A673 (cell line): ENCODE measurements at places on chromosomes 7 and 10. TPM values are rescaled to one million over a fixed set of nuclear protein-coding genes. Genes with fewer than 3 reads are reported as not detected.

- H3K27ac ChIP-seq, result no peak overlapping the region
- DNase-seq, result no peak
- no peaks in the 10 kb centered on the region for H3K4me1 ChIP-seq
- H3K36me3 ChIP-seq, result no peaks in the 10 kb centered on the region
- no peak overlapping the region for H3K4me3 ChIP-seq
These were observed 35.8 kb downstream of the VSTM4 start for GRCh38 chr10:49079499-49079898.

Gene CRYGN
- 0.13 TPM in 2 replicates for total RNA-seq

GRCh38 chr10:93068411-93069244 is 5.1 kb upstream of the CYP26A1 start:
- H3K27me3 ChIP-seq, result peaks cover 90% of the 10 kb centered on the region
- peak; percentile 66 for DNase-seq
- H3K36me3 ChIP-seq, result no peaks in the 10 kb centered on the region
- peak overlapping the region; percentile 35 for H3K4me3 ChIP-seq
- no peak overlapping the region for H3K27ac ChIP-seq
- H3K4me1 ChIP-seq, result peaks cover 11% of the 10 kb centered on the region

Gene FXYD4
- total RNA-seq, result not detected in 2 replicates

Gene SPDYE3
- not detected in 2 replicates for total RNA-seq

GRCh38 chr7:79979437-79979836 is 155.2 kb upstream of the GNAI1 start:
- H3K27me3 ChIP-seq, result no peaks in the 10 kb centered on the region
- H3K27ac ChIP-seq, result no peak overlapping the region
- no peak overlapping the region for H3K4me3 ChIP-seq
- no peak for DNase-seq
- no peaks in the 10 kb centered on the region for H3K4me1 ChIP-seq

Gene SLC39A12
- not detected in 2 replicates for total RNA-seq

DNA sequence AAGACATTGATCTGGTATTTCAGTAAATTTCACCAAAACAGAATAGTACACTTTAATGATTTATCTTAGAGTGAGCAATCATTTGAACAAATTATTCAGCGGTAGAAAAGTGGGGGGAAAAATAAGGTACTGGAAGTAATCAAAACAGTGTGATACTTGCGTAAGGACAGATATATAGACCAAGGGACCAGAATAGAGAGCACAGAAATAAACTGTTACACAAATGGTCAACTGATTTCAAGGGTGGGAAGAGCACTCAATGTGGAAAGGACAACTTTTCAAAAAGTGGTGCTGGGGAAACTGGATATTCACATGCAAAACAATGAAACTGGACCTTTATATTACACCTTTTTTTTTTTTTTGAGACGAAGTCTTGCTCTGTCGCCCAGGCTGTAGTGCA is 119.9 kb downstream of the NRBF2 start:
- H3K4me1 ChIP-seq, result peaks cover 43% of the 10 kb centered on the region
- H3K27ac ChIP-seq, result peak overlapping the region; percentile 39
- no peaks in the 10 kb centered on the region for H3K27me3 ChIP-seq
- H3K36me3 ChIP-seq, result no peaks in the 10 kb centered on the region

DNA sequence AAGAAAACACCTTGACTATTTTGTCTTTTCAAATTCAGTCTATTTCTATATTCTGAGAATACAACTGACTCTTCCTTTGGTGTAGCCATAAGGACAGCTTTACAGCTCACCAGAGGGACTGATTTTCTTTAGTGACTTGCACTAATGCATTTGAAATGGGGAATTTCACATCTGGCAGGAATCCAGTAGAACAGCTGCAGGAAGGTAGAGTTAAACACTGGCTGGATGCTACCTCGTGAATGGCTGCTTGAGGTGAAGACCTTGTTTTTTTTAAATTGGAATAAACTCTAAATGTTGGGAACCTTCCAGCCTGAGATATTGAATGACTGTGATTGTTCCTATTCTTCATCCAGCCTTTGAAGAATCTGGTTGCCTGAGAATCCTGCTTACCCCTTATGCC is 139.5 kb upstream of the STK17A start:
- no peak overlapping the region for H3K4me3 ChIP-seq
- H3K36me3 ChIP-seq, result no peaks in the 10 kb centered on the region
- H3K27ac ChIP-seq, result no peak overlapping the region
- no peaks in the 10 kb centered on the region for H3K27me3 ChIP-seq

Gene CFAP43
- 0.13 and 0.35 TPM in 2 replicates for total RNA-seq

DNA sequence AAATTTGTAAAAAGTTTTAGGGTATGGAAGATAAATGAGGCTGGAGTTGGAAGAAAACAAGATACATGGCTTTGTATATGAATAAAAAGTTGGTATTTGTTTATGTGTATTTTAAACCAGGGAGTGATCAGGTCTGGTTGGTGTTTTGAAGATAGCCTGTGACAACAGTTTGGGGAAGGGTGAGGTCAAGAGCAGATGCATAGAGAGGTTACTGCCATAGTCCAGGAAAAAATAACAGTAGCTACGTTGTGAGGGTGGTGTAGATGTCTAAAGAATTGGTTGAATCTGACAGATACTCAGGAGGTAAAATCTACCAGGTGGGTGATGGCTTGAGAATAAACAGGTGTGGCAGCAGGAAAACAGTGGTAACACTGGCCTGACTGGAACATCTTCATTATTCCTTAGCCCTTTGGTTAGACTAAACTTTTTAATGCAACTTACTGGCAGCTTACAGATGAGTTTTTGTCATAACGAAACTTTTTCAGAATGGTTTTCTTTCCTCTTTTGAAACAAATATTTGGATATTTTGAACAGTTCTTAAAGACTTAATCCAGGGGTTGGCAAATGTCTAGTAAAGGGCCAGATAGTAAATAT is 25.5 kb downstream of the ZNRF2 start:
- H3K27me3 ChIP-seq, result no peaks in the 10 kb centered on the region
- peaks cover 20% of the 10 kb centered on the region for H3K4me1 ChIP-seq
- DNase-seq, result no peak

Gene IKZF1
- total RNA-seq, result 3.7 and 4.2 TPM in 2 replicates

- DNase-seq, result peak; percentile 54
- H3K27ac ChIP-seq, result peak overlapping the region; percentile 84
- no peaks in the 10 kb centered on the region for H3K36me3 ChIP-seq
- H3K4me1 ChIP-seq, result peaks cover 3% of the 10 kb centered on the region
- H3K27me3 ChIP-seq, result no peaks in the 10 kb centered on the region
- H3K4me3 ChIP-seq, result peak overlapping the region; percentile 82
These were observed 734 bp downstream of the PTPN12 start for GRCh38 chr7:77537778-77538280.

- peaks cover 70% of the 10 kb centered on the region for H3K4me1 ChIP-seq
- H3K27me3 ChIP-seq, result no peaks in the 10 kb centered on the region
- DNase-seq, result peak; percentile 83
- no peaks in the 10 kb centered on the region for H3K36me3 ChIP-seq
These were observed 88.3 kb downstream of the CABCOCO1 start for GRCh38 chr10:61750943-61751471.

DNA sequence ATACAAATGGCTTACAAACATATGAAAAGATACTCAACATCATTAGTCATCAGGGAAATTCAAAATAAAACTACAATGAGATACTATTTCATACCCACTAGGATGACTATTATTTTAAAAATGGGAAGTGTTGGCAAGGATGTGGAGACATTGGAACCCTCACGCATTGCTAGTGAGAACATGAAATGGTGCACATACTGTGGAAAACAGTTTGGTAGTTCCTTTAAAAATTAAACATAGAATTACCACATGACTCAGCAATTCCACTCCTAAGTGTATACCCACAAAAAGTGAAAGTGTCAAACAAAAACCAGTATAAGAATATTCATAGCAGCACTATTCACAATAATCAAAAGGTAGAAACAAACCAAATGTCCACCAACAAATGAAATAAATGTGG is 48.5 kb upstream of the SHTN1 start:
- no peaks in the 10 kb centered on the region for H3K27me3 ChIP-seq
- no peaks in the 10 kb centered on the region for H3K4me1 ChIP-seq
- no peak for DNase-seq
- no peaks in the 10 kb centered on the region for H3K36me3 ChIP-seq
- H3K27ac ChIP-seq, result no peak overlapping the region

Gene CADPS2
- 74.4 and 81.3 TPM in 2 replicates for total RNA-seq

Gene STX1A
- 37.8 and 47.1 TPM in 2 replicates for total RNA-seq

DNA sequence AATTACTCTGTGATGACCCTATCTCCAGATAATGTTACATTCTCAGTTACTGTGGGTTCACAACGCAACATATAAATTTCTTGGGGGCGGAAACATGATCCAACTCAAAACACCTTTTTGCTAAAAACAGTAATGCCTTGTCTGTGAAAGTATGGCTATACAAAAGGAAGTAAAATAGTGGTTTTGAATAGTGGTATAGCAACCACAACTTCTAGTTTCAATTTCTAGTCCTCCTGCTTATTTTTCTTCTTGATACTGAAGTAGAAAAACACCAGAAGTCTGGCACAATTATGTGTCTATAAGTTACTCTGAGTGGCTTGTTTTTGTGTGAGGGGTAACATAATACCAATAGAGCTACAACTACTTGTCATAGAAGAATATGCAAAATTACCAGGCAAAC is 21.5 kb upstream of the ZNF800 start:
- no peak overlapping the region for H3K4me3 ChIP-seq
- no peaks in the 10 kb centered on the region for H3K36me3 ChIP-seq
- no peak for DNase-seq

Gene NEBL
- total RNA-seq, result 7.5 and 11.5 TPM in 2 replicates

- DNase-seq, result no peak
- no peaks in the 10 kb centered on the region for H3K27me3 ChIP-seq
- no peaks in the 10 kb centered on the region for H3K36me3 ChIP-seq
- H3K27ac ChIP-seq, result no peak overlapping the region
These were observed 82.5 kb upstream of the TBX20 start for GRCh38 chr7:35336444-35336843.

DNA sequence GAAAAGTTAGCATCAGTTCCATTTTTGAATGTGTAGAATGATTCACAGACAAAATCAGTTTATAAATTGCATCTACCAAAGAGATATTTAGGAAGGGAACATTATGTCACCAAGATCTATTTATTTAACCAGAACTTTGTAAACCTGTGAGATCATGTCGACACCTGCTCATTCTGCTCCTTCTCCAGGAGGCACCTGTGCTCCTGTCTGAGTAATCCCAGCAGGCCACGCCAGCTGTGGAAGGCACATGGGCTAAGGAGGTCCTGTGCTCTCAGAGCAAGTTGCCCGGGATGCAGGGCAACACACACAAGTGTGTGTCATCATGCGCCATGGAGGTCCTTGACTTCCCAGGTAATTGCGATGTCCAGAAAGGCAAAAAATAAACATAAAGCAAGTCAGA is 45.5 kb upstream of the ADARB2 start:
- peaks cover 62% of the 10 kb centered on the region for H3K27me3 ChIP-seq
- no peak overlapping the region for H3K27ac ChIP-seq
- no peaks in the 10 kb centered on the region for H3K36me3 ChIP-seq
- no peak for DNase-seq
- H3K4me1 ChIP-seq, result no peaks in the 10 kb centered on the region

Gene GPR15LG
- total RNA-seq, result not detected in 2 replicates

Gene TNS3
- total RNA-seq, result 0.04 TPM in 1 of 2 replicates, not detected in the other

Gene SPAM1
- total RNA-seq, result not detected in 2 replicates

Gene UNCX
- 1.2 and 1.9 TPM in 2 replicates for total RNA-seq

Gene LRIT1
- total RNA-seq, result not detected in 2 replicates

Gene SAMD9
- total RNA-seq, result 1.7 and 1.9 TPM in 2 replicates

Gene ANKRD2
- not detected in 2 replicates for total RNA-seq

DNA sequence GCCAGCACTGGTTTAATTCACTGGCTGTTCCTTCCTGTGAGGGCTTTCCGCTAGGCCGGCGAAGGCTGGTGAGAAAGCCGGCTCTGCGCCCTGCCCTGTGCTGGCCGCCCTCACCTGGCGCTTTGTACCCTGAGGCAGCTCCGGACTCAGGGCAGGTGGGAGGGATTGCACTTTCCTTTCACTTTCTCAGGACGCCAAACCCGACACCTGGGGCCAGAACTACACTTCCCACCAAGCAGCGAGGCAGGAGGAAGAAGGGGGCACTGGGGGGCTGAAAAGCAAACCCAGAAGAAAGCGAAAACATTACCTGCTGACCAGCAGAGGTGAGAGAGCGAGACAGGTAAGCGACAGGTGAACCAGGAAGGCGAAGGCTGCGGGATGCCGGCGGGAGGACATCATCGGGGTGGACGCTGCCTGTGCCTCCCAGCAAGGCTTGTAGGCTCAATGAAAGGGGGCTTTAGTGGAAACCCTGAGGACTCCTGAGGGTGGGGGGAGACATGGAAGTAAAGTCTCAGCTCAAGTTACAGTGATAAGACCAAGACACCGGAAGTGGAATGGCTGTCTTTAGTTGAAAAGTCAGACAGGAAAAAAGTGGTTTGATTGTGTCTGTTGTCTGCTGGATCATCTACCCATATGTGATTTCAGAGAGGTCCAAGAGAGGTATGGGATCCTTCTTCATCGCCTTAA is at the start of gene RAB19:
TSS of gene RAB19 (plus strand) at position 181 of the 687 bp plus-strand sequence. CDS start 3,589 bp downstream, outside the sequence.
- no peaks in the 10 kb centered on the region for H3K4me1 ChIP-seq
- no peaks in the 10 kb centered on the region for H3K36me3 ChIP-seq
- H3K4me3 ChIP-seq, result no peak within 1 kb of the TSS
- no peak within 1 kb of the TSS for H3K27ac ChIP-seq
- no peak for DNase-seq
- H3K27me3 ChIP-seq, result no peaks in the 10 kb centered on the region

Gene FGFBP3
- total RNA-seq, result 4.8 and 5.7 TPM in 2 replicates

DNA sequence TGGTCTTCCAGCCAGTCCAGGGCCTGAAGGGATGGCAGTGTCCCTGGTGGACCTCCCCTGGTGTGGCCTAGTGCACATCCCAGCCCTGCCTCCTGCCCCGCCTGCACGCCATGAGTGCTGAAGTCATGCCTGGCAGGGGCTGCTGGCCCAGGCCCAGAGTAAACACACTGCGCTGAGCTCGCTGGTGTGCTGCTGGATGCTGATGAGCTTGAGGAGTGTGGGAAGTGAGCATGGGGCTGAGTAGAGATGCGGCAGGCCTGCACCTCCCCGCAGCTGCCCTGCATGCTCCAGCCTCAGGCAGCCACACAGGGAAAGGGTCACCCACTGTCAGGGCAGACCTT is 43.2 kb downstream of the HTRA1 start:
- no peaks in the 10 kb centered on the region for H3K27me3 ChIP-seq
- H3K27ac ChIP-seq, result no peak overlapping the region
- no peaks in the 10 kb centered on the region for H3K36me3 ChIP-seq
- no peaks in the 10 kb centered on the region for H3K4me1 ChIP-seq
- H3K4me3 ChIP-seq, result no peak overlapping the region
- peak; percentile 19 for DNase-seq

DNA sequence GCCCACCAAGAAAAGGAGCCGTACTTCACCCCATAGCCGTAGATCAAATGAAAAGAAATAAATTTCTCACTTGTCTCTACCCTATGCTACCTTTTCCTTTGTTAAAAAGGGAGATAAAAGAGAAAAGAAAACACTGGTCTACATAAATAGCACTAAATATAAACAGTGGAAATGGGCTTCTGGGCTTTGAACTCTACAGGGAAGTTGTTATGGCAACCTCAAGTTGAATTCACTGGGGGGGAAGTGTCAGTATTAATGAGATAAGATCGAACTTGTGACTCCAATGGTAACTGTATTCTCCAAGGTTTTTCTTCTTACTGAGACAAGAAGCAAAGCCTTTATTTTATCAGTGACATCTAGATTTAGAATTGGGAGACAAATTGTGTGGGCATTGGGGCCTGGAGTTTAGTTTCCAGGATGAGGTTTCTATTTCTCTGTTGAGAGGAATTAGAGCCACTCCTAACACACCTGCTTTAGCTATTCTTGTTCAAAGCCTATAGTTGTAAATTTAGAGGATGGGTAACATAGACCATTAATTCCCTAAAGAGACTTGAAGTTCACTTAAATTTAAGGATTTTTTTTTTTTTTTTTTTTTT is 604.3 kb upstream of the GALNT17 start:
- no peak for DNase-seq
- no peaks in the 10 kb centered on the region for H3K4me1 ChIP-seq
- no peaks in the 10 kb centered on the region for H3K36me3 ChIP-seq

Gene PARD3
- total RNA-seq, result 28.0 and 32.3 TPM in 2 replicates

Gene TSPAN13
- total RNA-seq, result 157 and 159 TPM in 2 replicates

Gene BLNK
- not detected in 2 replicates for total RNA-seq

Gene CDK6
- 10.0 and 10.5 TPM in 2 replicates for total RNA-seq
